SK-N-SH (cell line): ENCODE measurements at places on chromosomes 16 and 17. TPM values are rescaled to one million over a fixed set of nuclear protein-coding genes. Genes with fewer than 3 reads are reported as not detected.

DNA sequence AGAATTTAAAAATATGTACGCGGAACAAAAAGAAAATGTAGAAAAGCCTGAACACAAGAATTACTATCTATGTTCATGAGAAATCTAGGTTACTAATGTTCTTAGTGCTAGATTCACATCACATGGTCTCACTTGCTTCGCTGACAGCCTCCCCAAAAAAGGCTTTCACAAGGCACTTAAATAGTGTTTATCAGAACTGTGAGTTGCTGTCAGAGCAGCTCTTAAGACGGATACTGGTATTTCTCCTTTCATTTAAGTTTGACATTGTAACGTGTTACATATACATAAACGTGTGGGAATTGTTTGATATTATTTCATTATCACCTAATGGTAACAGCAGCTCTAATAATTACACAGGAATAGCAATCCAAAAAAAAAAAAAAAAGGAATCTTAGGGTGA, 150.9 kb downstream of the CDH8 start:
- H3K27ac ChIP-seq, result no peak overlapping the region
- no peak overlapping the region for H3K4me3 ChIP-seq
- no peaks in the 10 kb centered on the region for H3K27me3 ChIP-seq
- peaks cover 6% of the 10 kb centered on the region; the same call in 1 of the 2 replicates for H3K4me1 ChIP-seq
- no peak for DNase-seq
- H3K36me3 ChIP-seq, result no peaks in the 10 kb centered on the region

Gene ATMIN
- 15.3 and 20.4 TPM in 2 replicates for polyA plus RNA-seq

DNA sequence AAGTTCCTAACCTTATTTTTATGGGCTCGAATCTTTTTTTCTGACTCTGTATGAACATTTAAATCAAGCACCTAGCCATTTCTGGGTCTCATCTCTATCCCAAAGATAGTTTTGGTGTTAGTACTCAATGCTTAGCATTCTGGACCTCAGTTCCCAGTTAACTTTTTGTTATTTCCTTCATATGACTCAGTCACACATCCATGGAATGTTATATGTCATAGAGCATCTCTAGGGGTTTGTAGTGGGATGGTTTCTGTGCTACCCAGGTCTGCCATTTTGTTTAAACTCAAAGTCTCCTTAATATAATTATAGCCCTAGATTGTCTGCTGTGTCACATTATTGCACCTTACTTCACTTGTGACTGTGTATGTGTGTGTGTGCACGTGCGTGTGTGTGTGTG, 90.1 kb downstream of the EFCAB13 start:
- H3K4me1 ChIP-seq, result no peaks in the 10 kb centered on the region
- no peaks in the 10 kb centered on the region for H3K27me3 ChIP-seq
- H3K27ac ChIP-seq, result no peak overlapping the region
- no peaks in the 10 kb centered on the region for H3K36me3 ChIP-seq
- no peak for DNase-seq
- no peak overlapping the region for H3K4me3 ChIP-seq

- no peaks in the 10 kb centered on the region for H3K36me3 ChIP-seq
- no peak for DNase-seq
- H3K27ac ChIP-seq, result no peak overlapping the region
Observed at GRCh38 chr16:71371237-71371636, 12.7 kb downstream of the CALB2 start.

DNA sequence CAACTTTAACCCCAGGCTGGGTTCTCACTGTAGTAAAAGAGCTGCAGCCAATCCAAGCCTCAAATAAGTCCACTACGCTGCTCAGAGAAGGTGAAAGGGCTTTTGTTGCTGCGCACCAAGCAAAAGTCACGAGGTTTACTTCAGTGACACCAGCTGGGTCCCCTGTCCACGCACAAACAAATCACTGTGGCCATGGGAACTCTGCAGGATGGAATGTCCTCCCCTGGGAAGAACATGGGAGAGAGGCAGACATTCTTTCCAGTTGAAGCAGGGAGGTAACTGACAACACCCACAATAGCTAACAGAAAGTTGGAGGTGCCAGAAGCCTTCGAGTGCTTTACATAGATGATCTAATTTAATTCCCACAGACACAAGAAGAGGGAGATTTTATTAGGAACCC, 181.9 kb downstream of the PMP22 start:
- H3K4me1 ChIP-seq, result no peaks in the 10 kb centered on the region
- no peak overlapping the region for H3K27ac ChIP-seq
- no peak overlapping the region for H3K4me3 ChIP-seq
- H3K27me3 ChIP-seq, result peaks cover 33% of the 10 kb centered on the region

Gene APOBR
- 0.03 TPM in 1 of 2 replicates, not detected in the other for polyA plus RNA-seq

DNA sequence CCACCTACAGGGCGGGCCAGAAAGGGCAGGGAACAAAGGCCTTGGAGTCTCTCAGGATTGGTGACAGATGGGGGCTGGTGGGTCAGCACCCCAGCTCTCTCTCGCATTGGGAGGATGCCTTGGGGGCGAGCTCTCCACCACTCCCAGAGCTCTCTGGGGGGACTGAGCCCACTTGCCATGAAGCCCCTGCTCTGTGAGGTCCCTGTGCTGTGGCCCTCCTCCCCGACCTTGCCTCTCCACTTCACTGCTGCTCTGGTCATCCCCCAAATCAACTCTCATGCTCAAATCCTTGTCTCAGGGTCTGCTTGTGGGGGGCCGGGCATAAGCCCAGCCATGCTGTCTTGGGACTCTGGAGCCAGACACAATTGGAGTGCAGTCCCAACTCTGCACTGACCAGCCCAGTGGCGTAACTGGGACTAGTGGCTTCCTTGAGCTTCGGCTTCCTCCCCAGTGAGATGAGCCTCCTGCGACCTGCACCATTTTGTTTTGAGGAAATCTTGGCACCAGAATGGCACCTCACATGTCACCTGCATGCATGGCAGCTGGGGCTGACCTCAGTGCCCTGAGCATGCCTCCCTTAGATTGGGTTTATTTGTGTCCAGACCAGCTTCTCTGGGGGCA, 184.5 kb downstream of the IRF8 start:
- no peak overlapping the region for H3K4me3 ChIP-seq
- DNase-seq, result no peak
- no peaks in the 10 kb centered on the region for H3K36me3 ChIP-seq
- H3K4me1 ChIP-seq, result no peaks in the 10 kb centered on the region

Gene TUBG1
- 72.4 and 145 TPM in 2 replicates for polyA plus RNA-seq

Gene FLCN
- polyA plus RNA-seq, result 14.6 and 18.0 TPM in 2 replicates

- H3K27me3 ChIP-seq, result no peaks in the 10 kb centered on the region
- H3K4me1 ChIP-seq, result peaks cover 13% of the 10 kb centered on the region; the same call in 1 of the 2 replicates
- H3K4me3 ChIP-seq, result no peak overlapping the region
- no peak for DNase-seq
Observed at GRCh38 chr16:56339431-56340195, 85.7 kb downstream of the AMFR start.

- H3K27me3 ChIP-seq, result no peaks in the 10 kb centered on the region
- H3K36me3 ChIP-seq, result peaks cover 15% of the 10 kb centered on the region
Observed at GRCh38 chr17:61862105-61862574, 1.2 kb downstream of the BRIP1 start.

Gene HOXB7
- polyA plus RNA-seq, result not detected in 2 replicates

Gene MYL11
- 0.23 TPM in 1 of 2 replicates, not detected in the other for polyA plus RNA-seq

GRCh38 chr17:4097165-4097960, 45.5 kb downstream of the ZZEF1 start:
- H3K27ac ChIP-seq, result no peak overlapping the region
- H3K36me3 ChIP-seq, result peaks cover 48% of the 10 kb centered on the region
- no peaks in the 10 kb centered on the region for H3K27me3 ChIP-seq
- H3K4me3 ChIP-seq, result no peak overlapping the region

Gene PHKG2
- polyA plus RNA-seq, result 45.8 and 54.2 TPM in 2 replicates

Gene NKIRAS2
- polyA plus RNA-seq, result 89.8 and 91.8 TPM in 2 replicates

Gene DNAH17
- polyA plus RNA-seq, result not detected in 2 replicates

DNA sequence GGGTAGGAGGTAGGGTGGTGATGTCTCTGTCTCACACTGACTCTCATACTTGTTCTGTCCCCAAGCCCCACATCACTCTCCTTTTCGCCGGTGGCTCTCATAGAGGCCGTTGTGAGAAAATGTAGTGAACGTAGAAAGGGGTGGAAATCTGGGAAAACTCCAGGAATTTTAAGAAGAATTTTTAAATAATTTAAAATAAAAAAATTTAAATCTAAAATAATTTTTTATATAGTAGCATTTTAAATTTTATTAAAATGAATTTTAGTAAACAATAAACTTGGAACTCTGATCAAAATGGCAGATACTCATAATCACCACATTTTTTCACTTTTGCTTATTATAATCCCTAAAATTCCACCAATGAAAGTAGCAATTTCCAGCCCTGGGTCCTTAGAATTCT, 473.6 kb upstream of the ZFHX3 start:
- no peak overlapping the region for H3K27ac ChIP-seq
- H3K4me1 ChIP-seq, result no peaks in the 10 kb centered on the region
- no peaks in the 10 kb centered on the region for H3K27me3 ChIP-seq
- no peak overlapping the region for H3K4me3 ChIP-seq
- no peaks in the 10 kb centered on the region for H3K36me3 ChIP-seq
- no peak for DNase-seq

- no peaks in the 10 kb centered on the region for H3K36me3 ChIP-seq
- no peak overlapping the region for H3K27ac ChIP-seq
- DNase-seq, result no peak
- H3K27me3 ChIP-seq, result no peaks in the 10 kb centered on the region
- H3K4me1 ChIP-seq, result no peaks in the 10 kb centered on the region
- no peak overlapping the region for H3K4me3 ChIP-seq
Observed at GRCh38 chr17:77264617-77265230, 124.0 kb downstream of the SEC14L1 start.

DNA sequence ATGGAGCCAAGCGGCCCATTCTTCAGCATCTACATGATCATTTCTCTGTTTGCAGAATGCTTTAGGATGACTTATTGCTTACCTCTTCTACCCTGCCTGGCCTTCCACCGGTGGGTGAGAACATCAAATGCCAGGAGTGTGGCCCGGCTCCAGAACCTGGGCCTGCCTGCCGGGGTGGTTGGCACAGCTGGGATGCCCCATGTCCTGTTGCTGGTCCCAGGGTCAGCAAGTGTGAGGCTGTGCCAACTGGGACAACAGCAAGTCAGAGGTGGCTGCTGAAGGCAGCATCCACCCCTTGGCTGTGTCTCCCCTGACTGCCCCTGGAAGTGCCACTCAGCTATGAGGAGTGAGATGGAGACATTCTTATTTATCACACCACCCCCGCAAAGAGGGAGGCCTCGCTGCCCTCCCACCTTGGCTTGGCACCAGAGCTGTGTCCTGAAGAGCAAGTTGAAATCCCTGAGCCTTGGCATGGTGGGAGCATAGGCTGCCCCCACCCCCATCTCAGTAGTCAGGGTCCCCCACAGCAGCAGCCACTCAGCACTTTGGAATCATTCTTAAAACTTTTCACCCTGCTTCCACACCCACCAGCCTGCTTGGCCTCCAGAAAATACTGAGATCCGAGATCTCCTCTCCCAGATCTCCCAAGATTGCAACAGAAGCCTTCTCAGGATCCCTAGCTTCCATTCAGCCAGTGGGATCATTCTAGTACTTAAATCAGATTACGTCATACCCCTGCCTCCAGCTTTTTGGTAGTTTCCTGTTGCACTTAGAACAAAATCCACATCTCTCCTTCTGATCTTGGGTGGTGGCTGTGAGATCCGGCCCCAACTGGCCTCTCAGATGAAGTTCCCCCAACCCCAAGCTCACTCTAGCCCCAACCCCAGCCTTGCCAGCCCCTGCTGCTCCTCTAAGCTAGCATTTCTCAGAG, 127.5 kb downstream of the SOCS1 start:
- no peaks in the 10 kb centered on the region for H3K27me3 ChIP-seq
- H3K27ac ChIP-seq, result peak overlapping the region; percentile 80
- peaks cover 45% of the 10 kb centered on the region for H3K4me1 ChIP-seq
- H3K36me3 ChIP-seq, result peaks cover 22% of the 10 kb centered on the region
- H3K4me3 ChIP-seq, result no peak overlapping the region

- DNase-seq, result no peak
- H3K4me1 ChIP-seq, result no peaks in the 10 kb centered on the region; the same call in 1 of the 2 replicates
- no peak overlapping the region for H3K4me3 ChIP-seq
Observed at GRCh38 chr17:48990882-48991357, 6.3 kb upstream of the IGF2BP1 start.

- H3K36me3 ChIP-seq, result no peaks in the 10 kb centered on the region
- H3K27ac ChIP-seq, result no peak overlapping the region
- no peaks in the 10 kb centered on the region for H3K4me1 ChIP-seq
- no peaks in the 10 kb centered on the region for H3K27me3 ChIP-seq
- no peak overlapping the region for H3K4me3 ChIP-seq
Observed at GRCh38 chr17:3914312-3914670, 2.0 kb downstream of the P2RX1 start.

Gene PRDM7
- not detected in 2 replicates for polyA plus RNA-seq

Gene RPRML
- polyA plus RNA-seq, result not detected in 2 replicates

GRCh38 chr17:41579484-41580243, 7.0 kb downstream of the KRT14 start:
- H3K27me3 ChIP-seq, result no peaks in the 10 kb centered on the region; the same call in 1 of the 2 replicates
- no peak overlapping the region for H3K4me3 ChIP-seq
- no peaks in the 10 kb centered on the region for H3K36me3 ChIP-seq
- DNase-seq, result peak; percentile 90
- H3K27ac ChIP-seq, result no peak overlapping the region
- H3K4me1 ChIP-seq, result no peaks in the 10 kb centered on the region

Gene ZNF750
- not detected in 2 replicates for polyA plus RNA-seq

GRCh38 chr16:466651-467050, 41.2 kb downstream of the RAB11FIP3 start:
- H3K4me1 ChIP-seq, result 0 out of 2 replicates have a peak, but pooled peaks cover 7% of the 10 kb centered on the region
- H3K36me3 ChIP-seq, result peaks cover 3% of the 10 kb centered on the region; the same call in 1 of the 2 replicates
- no peak for DNase-seq
- no peaks in the 10 kb centered on the region for H3K27me3 ChIP-seq
- H3K4me3 ChIP-seq, result no peak overlapping the region

Gene ZSCAN10
- 0.05 TPM in 1 of 2 replicates, not detected in the other for polyA plus RNA-seq

Gene ACTG1
- 3,367 and 7,871 TPM in 2 replicates for polyA plus RNA-seq

- H3K27ac ChIP-seq, result peak overlapping the region; percentile 95
- H3K27me3 ChIP-seq, result no peaks in the 10 kb centered on the region
- peaks cover 14% of the 10 kb centered on the region; the same call in 1 of the 2 replicates for H3K4me1 ChIP-seq
- H3K36me3 ChIP-seq, result no peaks in the 10 kb centered on the region
- H3K4me3 ChIP-seq, result no peak overlapping the region
- DNase-seq, result no peak
Observed at GRCh38 chr16:85203462-85203813, 91.2 kb upstream of the CIBAR2 start.

- no peaks in the 10 kb centered on the region; the same call in 1 of the 2 replicates for H3K36me3 ChIP-seq
- H3K27me3 ChIP-seq, result no peaks in the 10 kb centered on the region
- peak; percentile 77 for DNase-seq
Observed at GRCh38 chr17:66373944-66374817, 71.8 kb downstream of the PRKCA start.

DNA sequence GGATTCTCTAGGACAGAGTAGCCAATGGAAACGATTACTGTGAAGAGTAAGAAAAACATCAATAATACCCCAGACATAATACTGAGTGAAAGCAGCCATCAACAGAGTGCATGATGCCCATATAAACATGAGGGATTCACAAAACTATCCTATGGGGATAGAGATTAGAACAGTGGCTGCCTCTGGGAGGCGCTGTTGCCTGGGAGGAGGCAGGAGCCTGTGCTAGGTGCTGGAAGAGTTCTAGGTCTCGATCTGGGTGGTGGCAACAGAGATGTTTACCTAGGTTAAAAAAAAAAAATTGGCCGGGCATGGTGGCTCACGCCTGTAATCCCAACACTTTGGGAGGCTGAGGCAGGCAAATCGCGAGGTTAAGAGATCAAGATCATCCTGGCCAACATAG, 7.9 kb downstream of the FA2H start:
- no peaks in the 10 kb centered on the region for H3K36me3 ChIP-seq
- no peaks in the 10 kb centered on the region for H3K4me1 ChIP-seq
- peaks cover 6% of the 10 kb centered on the region; the same call in 1 of the 2 replicates for H3K27me3 ChIP-seq
- H3K4me3 ChIP-seq, result no peak overlapping the region
